ENCODE measurements at places on chromosomes 5 and 9. TPM values are rescaled to one million over a fixed set of nuclear protein-coding genes. Genes with fewer than 3 reads are reported as not detected.

Gene TMEM252
- not detected for total RNA-seq

Gene PCDHB4
- not detected for total RNA-seq

Gene ZNF879
- total RNA-seq = 4.9 TPM

- no peak for DNase-seq
Measured at GRCh38 chr5:58114324-58114723, 345.6 kb downstream of the PLK2 start.

DNA sequence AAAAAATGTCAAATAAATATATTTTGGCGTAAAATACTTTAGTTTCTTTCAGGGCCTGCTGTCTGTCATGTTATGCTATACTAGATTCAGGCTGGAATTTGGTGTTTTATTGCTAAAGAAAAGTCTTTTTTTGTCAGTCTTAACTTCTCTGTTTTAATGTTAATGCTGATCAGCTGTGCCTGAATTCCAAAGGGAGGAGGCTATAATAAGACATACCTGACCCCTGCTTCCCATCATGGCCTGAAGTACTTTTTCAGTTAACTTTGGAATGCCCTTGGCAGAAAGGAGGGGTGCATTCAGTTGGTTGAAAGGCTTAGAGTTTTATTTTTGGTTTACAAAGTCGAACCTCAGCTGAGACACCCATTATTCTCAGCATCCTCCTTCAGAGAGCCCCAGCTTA, 58.1 kb upstream of the PANK3 start:
- no peak for DNase-seq

DNA sequence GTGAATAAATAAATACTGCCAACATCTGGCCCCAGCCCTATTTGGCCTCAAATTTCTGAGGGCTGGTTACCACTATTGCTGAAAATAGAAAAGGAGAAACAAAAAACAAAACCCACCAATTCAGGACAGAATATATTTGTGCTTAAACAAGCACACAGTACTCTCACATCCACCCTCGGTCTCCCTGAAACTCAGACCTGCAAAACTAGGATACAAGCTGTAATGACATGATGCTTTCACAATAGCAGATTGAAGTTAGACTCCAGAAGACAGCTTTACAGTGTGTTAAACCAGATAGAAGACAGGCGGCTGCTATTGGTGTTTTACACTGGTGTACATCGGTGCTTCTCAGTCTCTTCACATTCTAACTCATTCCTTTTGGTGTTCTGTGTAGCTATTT, 214.9 kb upstream of the DMRT1 start:
- DNase-seq = no peak

DNA sequence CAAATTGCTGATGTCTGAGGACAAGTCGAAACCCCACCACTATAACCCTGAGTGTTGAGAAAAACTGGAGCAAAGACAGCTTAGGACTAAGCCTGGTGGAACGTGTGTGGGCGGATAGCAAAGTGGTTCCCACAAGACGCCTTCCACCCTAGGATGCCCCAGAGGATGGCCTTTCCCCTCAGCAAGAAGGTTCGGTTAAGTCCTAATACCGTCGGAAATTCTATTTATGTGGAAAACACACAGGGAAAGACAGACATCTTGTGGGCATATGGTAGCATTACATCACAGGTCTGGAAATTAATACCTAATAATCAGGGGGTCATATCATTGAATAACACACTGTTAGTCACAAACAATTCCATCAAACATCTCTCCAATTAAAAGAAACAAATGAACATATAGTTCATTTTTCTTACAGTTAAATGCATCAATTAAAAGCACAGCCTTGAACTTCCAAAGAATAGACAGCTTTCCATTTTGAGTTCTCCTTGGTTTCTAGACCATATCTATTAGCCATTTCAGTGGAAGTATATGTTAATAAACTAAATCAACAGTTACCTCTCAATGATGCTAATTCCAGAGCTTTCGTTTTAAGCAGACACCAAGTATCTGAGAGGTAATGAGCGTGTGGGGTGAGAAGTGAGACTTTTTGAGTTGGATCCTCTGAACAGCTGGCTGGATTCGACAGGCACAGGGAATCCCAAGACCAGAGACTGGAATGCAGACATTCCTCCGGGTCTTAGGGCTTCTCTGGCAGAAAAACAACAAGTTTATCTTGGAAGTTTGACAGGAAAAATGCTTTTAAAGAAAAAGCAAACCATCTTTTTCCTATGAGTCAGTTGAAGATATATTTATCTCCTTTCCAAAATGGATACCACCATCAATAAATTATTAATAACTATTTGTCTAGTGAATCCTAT, 2.9 kb upstream of the ICE1 start:
- no peak for DNase-seq

GRCh38 chr9:14895806-14896205, 14.4 kb downstream of the FREM1 start:
- no peak for DNase-seq

DNA sequence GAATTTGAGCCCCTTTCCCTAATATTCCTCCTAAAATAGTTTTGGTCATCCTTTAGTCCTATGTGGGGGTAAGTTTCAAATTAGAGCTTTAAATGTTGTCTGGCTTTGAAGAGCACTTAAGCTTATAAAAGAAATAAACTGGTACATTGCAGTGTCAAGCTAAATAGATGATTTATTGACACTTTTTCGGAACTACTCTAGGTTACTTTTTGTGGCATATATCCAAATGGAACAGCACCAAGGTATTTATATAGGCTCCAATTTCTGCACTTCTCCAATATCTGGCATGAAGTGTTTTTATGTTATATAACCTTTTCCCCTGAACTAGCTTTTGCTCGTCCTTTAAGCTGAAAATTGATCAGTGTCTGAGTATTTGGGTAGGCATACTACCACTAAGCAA, 402.5 kb downstream of the NFIB start:
- DNase-seq = no peak

DNA sequence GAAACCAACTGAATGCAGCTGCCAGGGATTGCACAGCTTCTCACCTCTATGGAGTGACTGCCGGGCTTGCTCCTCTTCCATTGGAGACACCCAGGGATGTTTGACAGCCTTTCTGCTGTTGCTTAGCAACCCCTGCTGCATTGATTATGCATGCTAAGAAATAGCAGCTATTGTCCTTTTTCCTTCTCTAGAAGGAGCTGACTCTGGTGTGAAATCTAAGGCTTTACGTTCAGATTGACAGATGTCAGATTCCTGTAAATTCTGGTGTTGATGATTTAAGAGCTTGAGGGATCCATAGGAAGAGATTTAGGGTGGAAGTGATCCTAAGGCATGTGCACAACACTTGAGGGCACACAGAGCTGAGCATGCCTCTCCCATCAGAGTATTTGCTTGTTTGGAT, 267.7 kb downstream of the NTRK2 start:
- DNase-seq = no peak

DNA sequence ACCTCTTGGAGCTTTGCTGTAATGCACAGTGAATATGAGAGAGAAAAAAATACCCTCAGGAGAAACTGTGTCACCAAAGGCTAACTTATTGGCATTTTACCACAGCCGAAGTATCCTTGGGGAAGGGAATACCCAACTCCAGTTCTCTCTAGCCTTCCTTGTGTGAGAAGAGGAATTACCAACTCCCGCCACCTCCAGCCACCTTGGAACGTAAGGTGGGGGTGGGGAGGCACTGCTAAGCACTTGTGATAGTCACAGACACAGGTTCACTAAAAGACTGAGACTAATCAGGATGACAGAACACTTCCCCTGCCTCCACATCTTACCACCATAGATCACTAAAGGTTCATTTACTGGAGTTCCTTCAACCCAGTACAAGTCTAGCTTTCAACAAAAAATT, 102.0 kb upstream of the ADAMTS19 start:
- no peak for DNase-seq

All from T-helper 17 cell (primary cell).